ENCODE measurements at places on chromosomes 2 and 18.

DNA sequence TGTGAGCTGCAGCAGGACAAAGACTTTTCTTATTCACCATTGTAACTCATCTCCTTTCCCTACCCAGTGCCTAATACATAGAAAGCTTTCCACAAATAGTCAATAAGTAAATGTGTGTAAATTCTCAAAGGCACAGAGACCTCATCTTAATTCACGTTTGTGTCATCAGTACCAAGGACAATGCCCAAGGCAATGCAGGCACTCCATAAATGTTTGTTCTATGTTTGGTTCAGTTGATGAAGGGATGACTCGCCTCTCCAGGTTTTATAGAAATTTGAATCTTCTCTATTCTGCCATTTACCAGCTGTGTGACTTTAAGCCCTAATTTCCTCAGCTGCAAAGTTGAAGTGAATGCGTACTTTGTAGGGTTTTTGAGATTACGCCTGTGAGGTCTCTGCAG lies 2.1 kb upstream of the MOGAT1 start:
- no peak for DNase-seq

DNA sequence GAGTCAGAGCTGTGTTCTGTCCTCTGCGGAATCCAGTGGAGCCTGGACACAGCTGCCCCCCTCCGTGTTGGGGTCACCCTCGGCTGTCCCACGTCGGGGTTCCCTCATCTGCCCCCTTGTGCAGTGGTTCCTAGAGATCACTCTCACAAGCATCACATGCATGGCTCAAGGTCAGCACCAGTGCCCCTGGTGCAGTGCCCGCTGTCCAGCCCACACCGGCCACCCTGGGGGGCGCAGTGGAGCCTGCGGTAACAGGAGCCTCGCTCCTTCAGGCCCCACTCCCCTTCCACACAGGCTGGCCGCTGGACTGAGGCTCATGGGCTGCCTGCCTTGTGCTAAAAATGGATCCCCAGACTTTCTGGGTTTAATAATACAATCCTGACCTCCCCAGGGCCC lies 8.8 kb downstream of the TEKT4 start:
- no peak for DNase-seq

DNA sequence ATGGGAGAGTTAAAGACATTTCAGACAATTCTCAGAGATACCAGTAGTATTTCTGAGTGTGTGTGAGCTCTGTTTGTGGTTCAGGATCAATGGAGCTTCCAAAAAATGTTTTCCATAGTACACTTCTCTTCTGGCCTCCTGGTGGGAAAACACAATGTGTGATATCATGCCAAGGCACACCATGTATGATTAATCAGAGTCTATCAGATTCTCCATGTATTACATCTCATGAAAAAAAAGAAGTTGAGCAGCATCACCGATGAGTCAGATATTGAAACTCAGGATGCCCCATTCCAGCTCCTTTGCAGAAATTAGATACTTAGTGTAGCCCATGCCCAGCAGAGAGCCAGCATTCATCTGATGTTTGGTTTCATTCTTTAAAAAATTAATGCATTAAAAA lies 620.3 kb upstream of the POU3F3 start:
- DNase-seq = no peak

DNA sequence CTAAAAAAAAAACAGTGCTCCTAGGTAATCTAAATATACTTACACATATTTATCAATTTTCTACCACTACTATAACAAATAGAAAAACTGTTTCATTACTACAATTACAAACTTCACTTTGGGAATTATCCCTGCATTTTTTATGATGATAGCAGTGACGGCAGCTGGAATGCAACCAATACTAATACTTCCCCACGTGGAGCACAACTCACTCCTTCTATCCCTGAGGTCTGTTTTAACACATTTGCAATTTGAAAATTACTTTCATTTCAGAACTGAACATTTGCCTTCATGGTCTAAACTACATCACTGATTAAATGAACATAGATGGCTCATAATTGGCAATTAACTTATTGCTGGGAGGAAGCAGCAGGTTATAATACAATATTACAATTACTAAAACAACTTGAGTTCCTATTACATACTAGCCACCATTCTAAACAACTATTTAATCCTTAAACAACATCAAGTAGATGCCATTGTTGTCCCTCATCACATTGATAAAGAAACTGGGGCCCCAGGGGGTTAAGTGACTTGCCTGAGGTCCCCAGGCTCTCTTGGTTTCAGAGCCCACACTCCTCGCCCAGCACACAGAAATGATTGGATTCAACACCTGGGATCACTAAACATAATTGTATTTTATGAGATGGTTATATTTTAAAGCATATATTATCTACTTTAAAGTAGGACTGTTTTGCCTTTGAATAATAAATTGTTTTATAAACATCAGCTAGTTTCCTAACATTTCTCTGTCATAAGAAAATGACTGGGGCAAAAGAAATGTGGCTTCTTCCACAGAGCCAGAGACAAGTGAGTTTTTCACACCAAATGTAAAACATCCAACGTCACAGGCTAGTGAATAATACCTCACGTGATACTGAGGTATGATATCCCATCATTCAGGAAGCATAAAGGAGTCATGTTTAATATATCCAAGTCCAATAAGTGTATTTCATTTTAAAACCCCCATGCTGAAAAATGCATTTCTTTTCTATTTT lies 6.2 kb downstream of the COLEC12 start:
- DNase-seq = peak; percentile 30

GRCh38 chr18:4755848-4756247 lies 300.7 kb upstream of the DLGAP1 start:
- no peak for DNase-seq

- DNase-seq = no peak
Observed at GRCh38 chr2:74751981-74752851, 81.7 kb upstream of the HK2 start.

DNA sequence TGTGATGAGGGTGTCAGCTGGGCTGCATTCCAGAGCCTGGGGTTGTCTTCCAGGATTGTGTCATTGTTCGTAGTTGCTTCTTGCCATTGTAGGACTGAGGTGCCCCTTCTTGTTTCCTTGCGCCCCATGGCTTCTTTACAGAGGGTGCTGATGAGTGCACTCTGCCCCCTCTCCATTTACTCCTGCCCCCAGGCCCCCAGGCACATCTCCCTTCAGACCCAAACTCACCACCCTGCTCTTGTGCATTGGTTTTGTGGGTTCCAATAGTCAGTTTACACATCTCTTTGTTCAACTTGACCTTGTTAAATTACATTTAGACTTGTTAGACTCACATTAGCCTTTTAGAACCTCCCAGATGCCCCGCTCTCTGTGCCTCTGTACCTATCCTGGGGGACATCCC lies 33.1 kb downstream of the HJURP start:
- no peak for DNase-seq

- DNase-seq = no peak
Observed at GRCh38 chr2:218780851-218781690, 876 bp upstream of the CYP27A1 start.

DNA sequence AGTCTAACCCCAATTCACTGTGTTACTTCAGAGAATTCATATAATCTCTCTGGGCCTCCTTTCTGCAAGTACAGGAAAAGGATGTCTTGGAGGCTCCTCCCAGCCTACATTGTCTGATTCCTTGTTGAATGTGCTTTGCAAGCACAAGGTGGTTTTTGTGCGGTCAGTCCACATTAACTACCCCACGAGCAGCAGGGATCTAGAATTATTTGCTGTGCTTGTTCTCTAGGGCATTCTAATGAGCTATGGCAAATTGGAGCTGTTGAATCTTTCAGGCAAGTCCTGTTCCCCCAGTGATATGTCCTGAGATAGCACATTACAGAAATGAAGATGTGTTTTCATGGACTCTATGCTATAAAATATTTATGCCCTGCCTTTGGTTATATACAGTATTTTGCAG lies 349.4 kb downstream of the SLC4A3 start:
- DNase-seq = no peak

GRCh38 chr2:166784296-166784946 lies 103.9 kb upstream of the XIRP2 start:
- DNase-seq = no peak

- peak; percentile 10 for DNase-seq
Observed at GRCh38 chr18:69935319-69936190, 12.1 kb downstream of the CD226 start.

- no peak for DNase-seq
Observed at GRCh38 chr18:45569566-45570275, 45.6 kb upstream of the SLC14A2 start.

DNA sequence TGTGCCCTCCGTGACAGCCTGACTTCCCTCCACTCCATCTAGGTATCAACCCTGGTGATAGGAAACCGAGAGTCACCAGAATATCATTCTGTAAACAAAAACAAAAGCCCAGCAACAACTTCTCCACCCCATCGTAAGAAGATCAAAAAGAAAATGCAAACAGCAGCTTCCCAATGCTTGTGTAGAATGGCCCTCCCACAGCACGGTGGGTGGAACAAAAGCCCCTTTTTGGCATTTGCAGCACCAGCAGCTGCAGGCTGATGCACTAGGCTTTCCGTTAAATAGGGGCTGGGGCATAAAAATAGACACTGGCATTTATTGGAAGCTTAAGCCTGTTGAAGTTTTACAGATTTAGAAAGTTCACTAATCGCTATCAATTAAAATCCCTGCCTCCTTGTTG lies 513.0 kb downstream of the GALR1 start:
- no peak for DNase-seq

DNA sequence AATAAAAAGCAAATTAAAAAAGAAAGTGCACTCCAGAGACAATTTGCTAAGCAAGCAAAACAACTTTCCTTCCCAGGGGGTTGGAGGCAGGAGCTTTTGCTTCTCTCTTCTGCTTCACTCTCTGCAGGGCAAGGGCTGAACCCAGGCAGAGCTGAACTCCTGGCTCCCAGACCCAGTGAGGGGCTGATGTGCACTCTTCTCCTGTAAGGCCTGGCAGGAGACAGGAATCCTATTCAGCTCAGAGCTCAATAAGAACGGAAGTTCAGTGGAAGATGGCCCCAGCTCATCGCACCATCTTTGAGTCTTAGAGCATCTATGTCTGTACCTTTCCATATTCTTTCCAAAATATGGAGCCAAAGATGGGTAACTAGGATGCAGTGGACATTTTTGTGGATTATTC lies 29.1 kb downstream of the CIB4 start:
- no peak for DNase-seq

GRCh38 chr2:13508671-13509070 lies 791.9 kb downstream of the TRIB2 start:
- no peak for DNase-seq

DNA sequence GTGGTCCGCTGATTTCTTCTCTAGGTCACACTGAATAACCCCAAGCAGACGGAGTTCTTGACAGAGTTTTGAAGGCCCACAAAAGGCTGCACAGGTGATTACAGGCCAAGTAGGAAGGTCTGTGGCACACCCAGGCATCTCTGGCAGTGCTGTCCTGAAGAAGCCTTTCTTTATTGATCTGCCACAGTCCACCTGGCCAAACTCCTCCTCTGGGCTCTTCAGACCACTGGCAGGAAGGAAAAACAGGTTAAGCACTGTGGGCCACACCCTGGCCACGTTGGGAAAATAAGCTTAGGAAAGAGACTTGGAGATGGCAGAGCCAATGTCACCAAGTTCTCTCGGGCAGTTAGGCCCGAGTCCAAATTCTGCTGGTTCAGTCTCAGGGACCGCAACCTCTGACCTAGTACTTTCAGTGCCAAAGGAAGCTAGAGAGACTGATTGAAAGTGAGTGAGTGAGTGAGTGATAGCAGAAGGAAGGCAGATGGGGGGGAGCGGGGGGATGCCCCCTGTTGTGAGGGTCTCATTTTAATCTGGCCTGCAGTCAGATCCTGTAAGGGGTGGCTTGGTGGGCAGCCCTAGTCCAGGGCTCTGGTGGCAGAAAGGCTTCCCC lies 102.9 kb downstream of the TGFA start:
- no peak for DNase-seq

- DNase-seq = peak; percentile 80
Observed at GRCh38 chr2:72561621-72562318, 264.1 kb downstream of the EXOC6B start.

- DNase-seq = no peak
Observed at GRCh38 chr2:85838181-85838580, 50.6 kb downstream of the ST3GAL5 start.

GRCh38 chr2:138500592-138501424 lies 762 bp upstream of the SPOPL start:
- DNase-seq = no peak

GRCh38 chr2:226891780-226892590 lies 56.1 kb downstream of the RHBDD1 start:
- DNase-seq = peak; percentile 82

- peak; percentile 52 for DNase-seq
Observed at GRCh38 chr2:51953931-51954330, 922.0 kb upstream of the NRXN1 start.

- no peak for DNase-seq
Observed at GRCh38 chr2:238855891-238856580, 8.2 kb downstream of the TWIST2 start.

DNA sequence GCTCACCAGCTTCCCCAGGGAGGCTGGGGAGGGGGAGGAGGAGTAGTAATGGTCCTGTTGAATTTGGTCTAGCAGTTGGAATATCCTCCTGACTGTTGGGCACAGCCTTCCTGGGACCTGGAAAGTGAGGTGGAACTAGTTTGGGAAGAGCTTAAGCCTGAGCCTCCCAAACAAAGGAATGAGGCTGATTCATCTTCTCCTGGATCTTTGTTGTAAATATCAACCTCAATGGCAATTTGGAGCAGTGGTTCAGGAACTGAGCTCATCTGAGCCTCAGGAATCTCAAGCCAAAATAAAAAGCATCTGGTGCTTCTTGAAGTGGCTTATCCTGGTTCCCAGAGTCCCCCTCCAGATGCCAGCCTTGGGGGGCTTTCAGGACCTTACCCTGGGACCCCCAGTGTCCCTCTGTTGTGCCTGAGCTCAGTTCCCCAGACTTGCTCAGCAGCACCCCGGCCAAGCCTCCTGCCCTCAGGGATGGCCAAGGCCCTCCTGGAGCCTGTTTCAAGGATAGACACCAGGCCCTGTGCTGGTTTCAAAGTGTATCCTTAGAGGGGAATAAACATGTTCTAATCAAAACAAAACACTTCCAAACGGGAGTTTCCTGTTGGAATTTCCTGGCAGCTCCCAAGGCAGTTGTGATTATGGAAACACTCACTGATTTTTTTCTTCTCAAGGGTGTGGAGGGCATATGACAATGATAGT lies 112.6 kb downstream of the DDX1 start:
- no peak for DNase-seq

DNA sequence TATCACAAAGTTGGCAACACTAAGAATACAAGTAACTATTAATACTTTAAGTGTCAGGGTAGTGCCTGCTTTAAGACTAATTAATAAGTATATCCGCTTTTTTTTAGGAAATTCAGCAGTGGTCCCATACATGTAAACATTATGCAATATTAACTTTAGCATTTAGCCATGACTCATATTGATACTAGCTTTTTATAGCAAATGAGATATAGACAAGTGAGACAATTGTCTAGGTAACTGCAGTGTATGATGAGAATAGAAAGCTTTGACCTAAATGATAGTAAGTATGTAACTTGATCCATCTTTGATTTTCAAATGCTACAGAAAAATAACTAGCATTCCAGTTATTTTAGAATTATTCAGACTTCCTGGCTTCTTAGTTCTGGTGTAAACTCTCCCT lies 27.4 kb upstream of the VRK2 start:
- peak; percentile 12 for DNase-seq

- no peak for DNase-seq
Observed at GRCh38 chr2:11824901-11825828, 78.7 kb downstream of the LPIN1 start.

- peak; percentile 16 for DNase-seq
Observed at GRCh38 chr2:151161821-151162551, 99.7 kb downstream of the RBM43 start.

- DNase-seq = no peak
Observed at GRCh38 chr2:230944123-230944653, 19.1 kb upstream of the GPR55 start.

GRCh38 chr2:47194410-47194809 lies 39.3 kb upstream of the STPG4 start:
- DNase-seq = no peak

GRCh38 chr18:58788470-58788869 lies 76.2 kb upstream of the ZNF532 start:
- no peak for DNase-seq

All from astrocyte of the spinal cord (primary cell).